ENCODE measurements at places on chromosomes 1 and 21.

- DNase-seq: no peak
These were observed 49.3 kb downstream of the TNN start for GRCh38 chr1:175116903-175117302.

- no peak for DNase-seq
These were observed 1034.1 kb upstream of the PRMT6 start for GRCh38 chr1:106022312-106022902.

DNA sequence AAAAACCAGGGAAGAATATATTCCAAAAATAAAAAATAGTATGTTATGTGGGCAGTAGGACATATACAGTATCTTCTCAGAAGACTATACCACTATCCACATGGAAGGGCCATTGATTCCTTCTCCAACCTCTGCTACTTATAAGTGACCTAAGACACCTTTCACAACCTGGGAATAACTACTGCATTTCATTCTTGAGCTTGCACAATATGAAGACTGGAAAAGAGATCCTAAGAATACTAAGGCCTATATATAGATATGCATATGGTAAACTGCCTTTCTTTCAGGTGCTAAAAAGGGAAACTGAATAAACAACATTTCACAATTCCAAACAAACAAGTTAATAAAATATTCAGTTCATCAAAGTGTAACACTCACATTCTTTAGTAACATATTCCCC is 32.0 kb upstream of the SDC3 start:
- DNase-seq: no peak

DNA sequence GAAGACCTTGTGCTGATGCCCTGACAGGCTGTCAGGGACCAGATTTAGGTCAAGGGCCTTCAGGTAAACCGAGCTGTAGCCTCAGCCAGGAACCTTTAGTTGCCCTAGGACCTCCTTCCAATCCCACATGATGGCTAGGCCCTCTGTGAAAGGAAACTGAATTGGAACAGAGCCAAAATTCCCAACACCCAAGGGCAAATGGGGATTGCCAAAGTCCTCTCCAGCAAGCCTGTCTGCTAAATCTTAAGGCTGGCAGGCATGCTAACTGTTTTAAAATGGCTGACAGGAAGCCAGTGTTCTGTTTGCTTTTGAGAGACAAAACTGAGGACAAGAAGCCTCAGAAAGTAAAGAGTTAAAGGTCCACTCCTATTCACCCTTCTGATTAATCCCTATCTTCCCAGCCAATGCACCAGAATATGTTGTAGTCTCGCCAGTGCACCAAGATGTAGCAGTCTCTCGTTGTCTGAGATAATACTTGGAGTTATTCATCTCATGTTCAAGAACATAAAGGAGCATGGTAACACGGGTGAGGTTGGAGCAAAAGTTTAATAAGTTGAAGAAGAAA is 35.1 kb downstream of the MSTO1 start:
- DNase-seq: no peak

DNA sequence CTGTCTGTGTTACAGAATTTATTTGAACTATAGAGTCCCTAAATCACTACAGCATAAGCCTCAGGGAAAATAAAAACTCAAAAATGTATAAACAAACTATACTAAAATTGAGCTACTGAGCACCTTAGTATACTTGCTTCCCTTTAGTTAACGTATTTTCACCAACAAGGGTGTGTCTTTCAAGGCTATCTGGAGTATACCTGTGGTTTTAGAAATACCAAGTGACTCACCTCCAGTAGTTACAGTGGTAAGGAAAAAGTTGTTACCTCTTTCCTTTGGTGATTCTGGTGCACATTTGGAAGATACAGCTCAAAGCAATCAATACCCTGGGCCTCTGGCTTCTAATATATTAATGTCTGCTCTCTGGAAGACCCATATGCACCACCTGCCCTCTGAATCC is 68.0 kb upstream of the C1orf105 start:
- DNase-seq: no peak

GRCh38 chr1:37484325-37485051 is 10.1 kb downstream of the ZC3H12A start:
- DNase-seq: no peak

DNA sequence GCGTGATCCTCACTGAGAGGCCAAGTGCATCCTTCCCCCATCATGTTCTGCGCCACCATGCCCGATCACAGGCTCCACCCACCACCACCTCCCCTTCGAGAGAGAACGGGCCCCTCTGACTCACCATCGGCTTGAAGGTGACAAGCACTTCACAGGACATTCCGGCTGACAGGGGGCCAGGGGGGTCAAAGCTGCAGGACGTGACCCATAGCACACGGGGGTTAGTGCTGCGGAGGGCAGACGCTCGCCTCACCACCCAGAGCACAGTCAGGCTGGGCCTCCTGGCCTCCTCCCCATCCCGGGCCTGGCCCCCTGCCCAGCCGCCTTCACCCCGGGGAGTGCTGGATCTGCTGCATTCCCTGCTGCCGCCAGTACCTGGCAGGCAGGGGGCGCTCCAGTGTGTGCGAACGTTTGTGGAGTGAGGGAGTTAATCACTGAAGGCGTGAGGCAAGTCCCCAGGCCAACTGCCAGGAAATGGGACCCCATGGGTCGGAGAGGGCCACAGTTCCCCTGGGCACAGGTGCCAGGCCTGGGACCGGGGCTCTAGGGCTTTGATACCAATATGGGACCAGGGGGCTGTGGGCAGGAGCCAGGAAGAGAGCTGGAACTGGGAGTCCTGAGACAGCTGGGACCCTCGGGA is 40.9 kb upstream of the TMEM52 start:
- peak; percentile 76 for DNase-seq

DNA sequence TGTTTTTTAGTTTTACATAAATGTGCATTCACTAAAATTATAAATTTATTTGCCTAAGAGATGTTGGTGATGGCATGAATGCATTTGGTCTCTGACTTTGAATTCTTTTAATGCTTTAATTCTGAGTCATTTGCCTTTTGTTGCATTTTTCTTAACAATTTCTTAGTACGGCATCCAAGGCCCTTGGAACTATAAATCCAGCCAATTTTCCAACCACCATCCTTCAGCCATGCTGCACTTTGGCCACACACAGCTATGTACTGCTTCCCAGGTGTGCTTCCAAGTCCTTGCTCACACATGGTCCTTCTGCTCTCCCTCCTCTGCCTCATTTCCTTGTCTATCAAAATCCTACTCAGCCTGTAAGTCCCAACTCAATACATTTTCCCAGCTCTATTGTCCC is 161.0 kb downstream of the DHRS3 start:
- no peak for DNase-seq

- DNase-seq: no peak
These were observed 90.1 kb downstream of the ZSWIM5 start for GRCh38 chr1:45116340-45116739.

GRCh38 chr1:156866249-156866909 is 5.7 kb downstream of the NTRK1 start:
- DNase-seq: no peak

DNA sequence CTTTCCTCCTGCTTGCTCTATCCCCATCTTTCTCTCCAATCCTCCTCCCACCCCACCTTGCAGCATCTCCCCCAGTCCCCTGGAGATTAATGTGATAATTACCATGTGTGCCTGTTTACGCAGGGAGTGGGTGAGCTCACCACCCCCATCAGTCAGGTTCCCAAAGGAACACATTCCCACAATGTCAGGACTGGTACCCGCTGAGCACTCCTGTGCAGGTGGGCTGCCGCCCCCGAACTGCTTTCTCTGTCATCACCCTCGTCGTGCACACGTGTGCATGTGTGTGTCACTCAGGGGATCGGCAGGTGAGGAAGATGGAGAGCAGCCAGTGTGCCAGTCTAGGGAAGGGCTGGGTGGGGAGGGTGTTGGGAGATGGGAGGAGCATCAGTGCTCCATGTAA is 163.4 kb downstream of the CACNA1E start:
- no peak for DNase-seq

DNA sequence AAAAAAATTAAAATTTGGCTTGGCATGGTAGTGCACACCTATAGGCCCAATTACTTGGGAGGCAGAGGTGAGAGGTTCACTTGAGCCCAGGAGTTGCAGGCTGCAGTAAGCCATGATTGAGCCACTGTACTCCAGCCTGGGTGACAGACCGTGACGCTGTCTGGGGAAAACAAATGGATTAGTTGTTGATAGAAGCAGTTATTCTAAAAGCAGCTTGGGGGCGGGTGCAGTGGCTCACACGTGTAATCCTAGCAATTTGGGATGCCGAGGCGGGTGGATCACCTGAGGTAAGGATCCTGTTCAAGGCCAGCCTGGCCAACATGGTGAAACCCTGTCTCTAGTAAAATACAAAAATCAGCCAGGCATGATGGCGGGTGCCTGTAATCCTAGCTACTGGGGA is 40.3 kb downstream of the KIF1B start:
- no peak for DNase-seq

GRCh38 chr1:59976194-59977074 is 49.9 kb upstream of the CYP2J2 start:
- DNase-seq: peak; percentile 57

GRCh38 chr1:244111027-244111426 is 59.9 kb downstream of the ZBTB18 start:
- DNase-seq: no peak

DNA sequence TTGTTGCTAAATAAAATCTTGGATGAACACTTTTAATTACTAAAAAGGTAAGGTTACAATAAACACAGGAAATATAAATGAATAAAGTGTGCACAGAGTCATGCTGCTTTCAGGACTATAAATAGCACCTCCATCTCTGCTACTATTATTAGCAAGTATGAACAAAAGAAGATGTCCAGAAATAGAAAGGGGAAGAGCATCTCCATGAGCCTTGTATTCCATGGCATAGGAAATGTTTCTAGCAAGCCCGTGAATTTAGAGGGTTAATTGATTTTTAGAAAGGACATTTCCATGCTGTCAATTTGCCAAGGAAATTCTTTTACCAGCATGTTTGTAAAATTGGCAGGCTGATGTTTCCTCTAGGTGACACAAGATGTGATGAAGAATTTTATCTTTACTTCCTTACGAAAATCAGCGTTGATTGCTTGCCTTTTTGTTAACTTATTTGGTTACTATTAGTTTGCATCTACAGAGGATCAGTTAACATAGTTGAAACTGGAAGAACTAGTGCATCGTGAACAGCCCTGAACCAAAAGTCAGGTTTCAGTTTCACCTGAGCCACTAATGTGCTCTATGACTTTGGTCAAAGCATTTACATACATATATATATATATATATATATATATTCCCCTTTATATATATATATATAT is 45.3 kb downstream of the NR5A2 start:
- DNase-seq: no peak

- DNase-seq: peak; percentile 37
These were observed 741 bp downstream of the RGS2 start for GRCh38 chr1:192809307-192810252.

DNA sequence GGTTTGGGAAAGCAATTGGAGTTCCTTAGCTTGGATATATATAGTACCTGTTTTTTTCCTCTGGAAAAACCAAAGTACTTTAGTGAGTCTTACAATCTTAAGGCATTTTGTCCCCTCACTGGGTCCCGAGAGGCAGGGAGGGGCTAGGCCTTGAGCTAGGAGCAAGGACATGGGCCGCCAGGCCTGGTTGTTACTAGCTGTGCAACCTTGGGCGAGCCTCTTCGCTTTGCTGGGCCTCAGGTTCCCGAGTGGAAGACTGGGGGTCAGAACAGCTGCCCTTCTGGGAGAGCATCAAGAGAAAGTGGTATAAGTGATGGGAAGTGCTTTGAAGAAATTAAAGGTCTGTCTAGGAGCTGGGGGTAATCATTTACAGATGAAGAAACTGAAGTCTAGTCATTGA is 553.2 kb downstream of the KIF26B start:
- DNase-seq: no peak

GRCh38 chr1:200888349-200888838 is 6.3 kb upstream of the INAVA start:
- DNase-seq: peak; percentile 67

DNA sequence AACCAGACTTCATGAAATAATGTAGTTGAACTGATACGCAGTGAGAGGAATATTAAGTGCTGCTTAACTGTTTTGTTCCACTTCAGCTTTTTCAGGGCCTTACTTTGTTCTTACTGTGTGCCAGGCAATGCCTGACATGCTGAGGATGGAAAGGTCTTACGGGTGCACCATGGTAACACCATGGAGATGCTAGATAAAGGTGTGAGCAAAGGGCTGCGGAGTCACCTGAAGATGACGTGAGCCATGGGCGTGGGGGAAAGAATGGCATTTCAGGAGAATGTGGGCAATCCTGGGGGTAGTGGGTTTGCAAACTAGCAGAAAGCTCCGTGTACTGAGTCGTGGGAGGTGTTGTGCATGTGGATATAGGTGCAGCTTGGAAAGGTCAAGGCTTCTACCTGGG is 27.3 kb downstream of the MAN1C1 start:
- no peak for DNase-seq

Data from hematopoietic multipotent progenitor cell (in vitro differentiated cells).